ENCODE measurements at places on chromosomes 2 and 18.

DNA sequence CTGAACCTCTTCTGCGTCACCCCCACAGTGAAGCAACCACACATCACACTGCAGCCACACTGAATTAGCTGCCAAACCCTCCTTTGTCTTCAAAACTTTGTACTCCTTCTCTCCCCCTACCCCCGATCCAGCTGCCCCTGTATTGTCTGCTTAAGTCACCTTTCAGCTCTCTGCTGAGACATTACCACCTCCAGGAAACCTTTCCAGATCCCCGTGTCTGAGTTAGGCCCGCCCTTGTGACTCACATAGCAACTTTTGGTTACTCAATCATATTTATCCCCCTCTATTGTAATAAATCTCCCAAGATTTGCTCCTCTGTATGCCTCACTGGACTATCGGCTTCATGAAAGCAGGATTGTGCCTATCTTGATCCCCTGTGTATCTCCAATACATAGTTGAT lies 82.8 kb upstream of the CDCA7 start:
- no peak for DNase-seq

DNA sequence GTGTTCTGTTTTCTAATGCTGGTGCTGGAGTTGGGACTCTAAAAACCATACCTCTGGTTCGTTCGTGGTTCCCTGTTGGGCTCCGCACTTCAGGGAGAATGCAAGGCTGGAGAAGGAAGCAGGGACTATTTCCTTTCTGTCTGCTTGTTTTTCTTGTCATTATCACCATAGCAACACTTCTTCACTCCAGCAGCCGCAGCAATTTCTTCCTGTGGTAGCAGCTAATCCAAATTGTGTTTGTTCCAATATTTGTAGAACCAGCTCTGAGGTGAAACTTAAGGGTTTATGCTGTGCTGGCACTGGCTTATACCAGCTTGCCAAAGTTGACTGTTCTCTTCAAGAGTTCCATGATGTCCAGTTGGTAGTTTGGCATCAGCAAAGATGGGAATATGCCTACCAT lies 301.4 kb upstream of the SYT4 start:
- no peak for DNase-seq

GRCh38 chr2:147520817-147521216 lies 324.0 kb upstream of the ACVR2A start:
- DNase-seq: no peak

- no peak for DNase-seq
Observed at GRCh38 chr2:112705575-112705974, 15.2 kb upstream of the NT5DC4 start.

DNA sequence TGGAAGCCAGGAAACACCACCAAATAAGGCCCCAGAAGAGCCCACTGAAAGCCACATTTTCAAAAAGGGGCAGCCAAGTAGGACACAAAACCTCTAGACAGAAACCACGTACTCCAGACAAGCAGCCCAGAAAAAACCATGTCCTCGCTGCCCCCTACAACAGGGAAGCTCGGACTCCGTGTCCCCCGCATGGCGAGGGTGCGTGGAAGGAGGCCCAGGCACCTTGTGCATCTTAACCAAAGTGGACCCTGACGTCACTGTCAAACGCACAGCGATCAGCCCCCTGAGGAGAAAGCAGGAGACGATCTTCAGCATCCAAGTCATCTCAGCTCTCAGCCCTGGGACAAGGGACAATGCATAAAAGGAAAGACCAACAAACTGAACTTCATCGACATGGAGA lies 168.4 kb downstream of the EIPR1 start:
- no peak for DNase-seq
